CD4-positive, alpha-beta T cell treated with Interleukin-15 for 4 hours (primary cell): ENCODE measurements at places on chromosomes 3 and 15.

GRCh38 chr3:96478496-96478895 lies 335.9 kb upstream of the EPHA6 start:
- DNase-seq = no peak

- DNase-seq = no peak
These were observed 142.1 kb upstream of the RAD18 start for GRCh38 chr3:9105421-9105820.

GRCh38 chr3:14353502-14353901 lies 48.9 kb upstream of the SLC6A6 start:
- DNase-seq = no peak

DNA sequence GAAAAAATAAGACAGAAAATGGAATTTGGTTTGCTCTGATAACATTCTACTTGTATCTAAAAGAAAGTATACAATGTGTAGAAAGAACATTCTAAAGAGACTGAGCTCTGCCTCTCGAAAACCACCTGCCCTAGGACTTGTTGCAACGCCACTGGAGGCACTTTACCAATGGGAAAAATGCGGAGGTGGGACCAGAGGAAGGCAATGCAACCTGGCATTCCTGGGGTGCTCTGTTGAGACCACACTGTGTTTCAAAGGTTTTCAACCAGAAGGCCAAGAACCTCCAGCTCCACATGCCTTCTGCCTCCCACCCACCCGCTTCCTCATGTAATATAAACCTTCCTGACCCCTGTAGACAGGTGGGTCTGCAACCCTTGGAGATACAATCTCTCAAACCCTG lies 4.5 kb downstream of the PROK2 start:
- DNase-seq = no peak

DNA sequence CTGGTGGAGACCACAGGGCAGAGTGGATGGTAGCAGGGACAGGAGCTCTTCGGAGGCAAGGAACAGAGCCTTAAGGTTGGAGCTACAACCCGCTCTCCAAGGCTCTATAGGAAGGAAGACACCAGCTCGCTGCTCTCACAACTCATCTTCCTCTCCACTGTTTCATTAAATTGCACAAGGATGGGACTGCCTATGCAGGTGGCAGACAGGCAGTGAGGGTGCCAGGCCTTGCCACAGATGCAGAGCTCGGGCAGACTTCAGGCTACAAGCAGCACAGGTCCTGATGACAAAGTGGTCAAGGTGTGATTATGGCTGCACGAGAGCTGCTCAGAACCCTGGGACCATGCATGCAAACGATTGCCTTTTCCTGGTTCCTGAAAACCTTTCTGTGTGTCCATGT lies 144.6 kb downstream of the FOXP1 start:
- DNase-seq = no peak

GRCh38 chr15:44163370-44163769 lies 31.7 kb downstream of the FRMD5 start:
- DNase-seq = no peak

DNA sequence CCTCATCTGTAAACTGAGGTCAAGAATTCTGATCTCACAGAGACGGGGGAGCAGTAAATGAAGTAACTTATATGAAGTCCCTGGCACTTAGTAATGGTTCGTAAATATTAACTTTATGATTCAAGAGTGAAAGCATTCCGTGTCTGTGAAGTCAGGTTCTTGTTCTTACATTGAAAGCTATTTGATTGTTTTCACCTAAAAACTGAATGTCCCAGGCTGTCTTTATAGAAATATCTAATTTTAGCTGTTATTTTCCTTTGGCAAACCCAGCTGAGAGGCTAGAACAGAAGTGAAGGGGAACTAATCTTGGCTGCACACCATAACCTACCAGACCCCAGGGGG lies 84.5 kb downstream of the CHSY1 start:
- DNase-seq = no peak

GRCh38 chr15:36053746-36054145 lies 507.8 kb upstream of the DPH6 start:
- DNase-seq = no peak

- no peak for DNase-seq
These were observed 607.1 kb upstream of the BCHE start for GRCh38 chr3:166444336-166444735.
